ENCODE measurements at places on chromosomes 5 and 9.

DNA sequence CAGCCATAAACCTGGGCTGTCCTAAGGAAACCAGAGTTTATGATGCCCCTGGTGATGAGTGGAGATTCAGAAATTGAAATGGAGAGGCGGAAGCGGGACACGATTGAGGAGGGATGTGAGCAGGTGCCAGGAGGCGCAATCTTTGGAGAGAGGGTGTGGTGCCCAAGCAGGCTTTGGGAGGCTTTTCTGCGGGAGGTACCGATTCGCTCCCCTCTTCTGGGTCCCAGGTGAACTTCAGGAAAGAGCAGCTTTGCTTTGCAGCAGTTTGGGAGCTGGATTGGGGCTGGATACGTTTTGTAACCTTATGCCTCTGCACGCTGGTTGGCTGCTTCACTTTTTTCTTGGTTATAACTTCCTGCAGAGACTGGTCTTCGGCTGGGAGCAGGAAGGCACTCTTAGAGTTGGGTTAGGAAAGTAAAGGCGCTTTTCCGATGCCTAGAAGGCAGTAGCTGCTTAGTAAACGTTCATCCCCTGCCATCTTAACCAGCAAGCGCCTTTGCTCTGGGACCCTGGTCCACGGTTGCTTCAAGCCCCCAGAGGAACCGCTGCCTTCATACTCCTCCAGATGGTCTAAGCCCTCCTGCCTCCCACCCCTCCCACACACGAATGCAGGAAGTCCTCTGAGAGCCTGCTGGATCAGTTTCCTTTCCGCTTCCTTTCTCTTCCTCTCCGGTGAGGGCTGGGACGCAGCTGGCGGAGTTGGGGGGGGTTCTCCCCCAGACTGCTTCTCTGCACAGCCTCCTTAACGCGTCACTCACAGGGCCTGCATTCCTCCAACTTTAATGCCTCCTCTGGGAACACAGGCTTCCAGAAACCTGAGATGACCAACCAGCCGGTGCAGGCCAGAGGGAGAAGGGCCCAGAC is 15.2 kb upstream of the NEK6 start:
- DNase-seq = no peak

DNA sequence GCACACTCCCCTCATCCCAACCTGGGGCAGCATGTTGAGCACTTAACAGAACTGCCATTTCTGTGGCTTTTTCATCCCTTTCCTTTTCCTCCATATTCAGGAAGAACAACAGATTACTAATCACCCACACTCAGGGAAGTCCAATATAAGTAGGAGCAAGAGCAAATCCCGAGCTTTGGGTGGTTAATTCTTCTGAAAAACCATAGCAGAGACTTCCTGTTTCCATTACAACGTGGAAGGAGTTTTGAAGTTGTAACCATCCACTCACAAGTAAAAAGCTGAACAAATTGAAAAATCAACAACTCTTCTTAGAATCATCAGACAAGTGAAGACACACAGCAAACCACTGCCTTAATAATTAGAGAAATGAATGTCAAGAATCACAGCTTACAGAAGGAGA is 8.2 kb downstream of the CTSL start:
- DNase-seq = no peak

DNA sequence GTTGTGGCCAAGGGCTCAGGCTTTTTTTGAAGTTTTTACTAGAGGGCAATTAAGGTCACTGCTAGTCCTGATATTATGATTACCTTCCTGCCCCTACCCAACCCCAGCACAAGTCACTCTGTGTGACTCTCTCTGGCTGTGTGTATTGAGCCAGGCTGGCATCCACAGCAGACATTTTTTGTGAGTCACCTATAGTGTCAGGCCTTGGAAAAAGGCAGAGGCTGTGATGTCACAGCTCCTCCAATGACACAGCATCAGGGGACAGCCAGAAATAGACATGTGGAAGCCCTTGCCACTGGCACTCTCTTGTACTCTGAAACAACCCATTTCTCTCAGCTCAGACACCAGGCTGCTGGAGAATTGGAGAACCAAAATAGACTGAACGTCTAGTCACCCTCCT is 145.4 kb downstream of the NMUR2 start:
- DNase-seq = no peak

- DNase-seq = no peak
Observed at GRCh38 chr9:6639622-6640021, 5.9 kb downstream of the GLDC start.

GRCh38 chr5:74633695-74634094 is 6.8 kb downstream of the ENC1 start:
- no peak for DNase-seq
